Breast epithelium (tissue), 4 donors: ENCODE measurements at places on chromosomes 12 and 14. TPM values are rescaled to one million over a fixed set of nuclear protein-coding genes. Genes with fewer than 3 reads are reported as not detected.

IL31 gene
- not detected for total RNA-seq

DNA sequence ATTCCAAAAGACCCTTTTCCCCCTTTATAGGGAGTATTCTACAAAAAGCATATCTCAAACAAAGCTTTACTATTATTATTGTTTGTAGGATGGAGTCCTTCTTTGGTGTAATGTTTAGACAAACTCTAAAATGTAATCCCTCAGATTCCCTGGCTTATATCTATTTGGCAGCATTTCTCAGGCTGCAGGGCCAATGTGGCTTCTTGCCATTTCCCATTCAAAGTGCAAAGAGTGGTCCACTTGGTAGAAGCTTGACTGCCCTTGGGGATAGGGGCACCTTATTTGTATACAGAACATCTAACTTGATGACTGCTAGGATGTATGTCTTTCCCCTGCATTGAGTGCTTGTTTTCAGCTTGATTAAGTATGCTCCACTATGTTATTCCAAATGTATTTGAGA is 242.7 kb downstream of the PRKD1 start:
- no peak overlapping the region for H3K27ac ChIP-seq
- no peaks in the 10 kb centered on the region for H3K36me3 ChIP-seq
- DNase-seq: no peak
- H3K27me3 ChIP-seq: no peaks in the 10 kb centered on the region

DNA sequence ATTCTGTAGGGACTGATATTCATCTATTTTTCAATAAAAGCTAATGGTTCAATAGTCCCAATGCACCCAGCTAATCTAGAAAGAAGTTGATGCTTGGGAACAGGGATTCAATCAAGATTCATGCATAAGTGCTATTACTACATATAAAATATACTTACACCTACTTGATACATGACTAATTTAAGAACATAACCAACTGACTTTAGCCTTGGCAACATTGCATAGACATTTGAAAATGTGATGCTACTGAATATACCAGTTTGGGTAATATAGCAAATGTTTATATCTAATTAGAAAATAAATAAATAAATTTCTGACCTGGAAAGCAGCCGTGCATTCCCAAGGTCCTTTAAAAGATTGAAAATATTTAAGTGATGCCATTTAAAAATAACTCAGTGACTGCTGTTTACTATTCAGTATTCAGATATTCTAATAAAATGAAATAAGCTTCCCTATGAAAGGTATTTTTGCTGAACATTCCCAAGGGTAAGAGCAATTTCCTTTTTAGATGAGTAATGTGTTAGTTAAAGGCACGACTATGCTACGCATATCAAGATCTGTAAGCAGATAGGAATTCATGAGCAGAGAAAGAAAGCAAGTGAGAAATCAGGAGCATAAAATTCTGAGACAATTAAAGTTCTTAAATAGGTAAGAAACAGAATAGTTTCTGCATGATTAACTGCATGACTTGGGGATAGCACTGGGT is 160.6 kb upstream of the SYT1 start:
- H3K4me1 ChIP-seq: no peaks in the 10 kb centered on the region
- no peak overlapping the region for H3K4me3 ChIP-seq
- H3K27ac ChIP-seq: no peak overlapping the region
- H3K36me3 ChIP-seq: no peaks in the 10 kb centered on the region
- H3K27me3 ChIP-seq: no peaks in the 10 kb centered on the region

- no peaks in the 10 kb centered on the region for H3K4me1 ChIP-seq
- H3K4me3 ChIP-seq: no peak overlapping the region
- H3K27ac ChIP-seq: no peak overlapping the region
- H3K36me3 ChIP-seq: no peaks in the 10 kb centered on the region
- no peak for DNase-seq
These were observed 501.6 kb downstream of the EGLN3 start for GRCh38 chr14:33449268-33449667.

GRCh38 chr12:46664761-46665287 is 161.0 kb downstream of the SLC38A4 start:
- H3K27me3 ChIP-seq: no peaks in the 10 kb centered on the region
- H3K4me1 ChIP-seq: peaks cover 5% of the 10 kb centered on the region
- DNase-seq: no peak
- H3K27ac ChIP-seq: no peak overlapping the region
- H3K36me3 ChIP-seq: no peaks in the 10 kb centered on the region

- no peaks in the 10 kb centered on the region for H3K27me3 ChIP-seq
- no peaks in the 10 kb centered on the region for H3K36me3 ChIP-seq
- no peaks in the 10 kb centered on the region for H3K4me1 ChIP-seq
- no peak overlapping the region for H3K27ac ChIP-seq
- no peak overlapping the region for H3K4me3 ChIP-seq
- DNase-seq: no peak
These were observed 187.9 kb upstream of the STXBP6 start for GRCh38 chr14:25237845-25238244.
